ENCODE measurements at places on chromosomes 5 and 9.
A peak's percentile ranks its signal among the peaks of the same experiment; 100 is the strongest.

GRCh38 chr9:92612816-92613215, 57.1 kb downstream of the IPPK start:
- no peaks in the 10 kb centered on the region for H3K27me3 ChIP-seq
- no peak for DNase-seq
- peaks cover 37% of the 10 kb centered on the region for H3K36me3 ChIP-seq
- no peak overlapping the region for H3K27ac ChIP-seq

GRCh38 chr5:156920042-156920860, 42.8 kb downstream of the TIMD4 start:
- H3K4me3 ChIP-seq = peak overlapping the region; percentile 64
- H3K27ac ChIP-seq = peak overlapping the region; percentile 89
- DNase-seq = peak; percentile 39
- no peaks in the 10 kb centered on the region for H3K27me3 ChIP-seq
- H3K4me1 ChIP-seq = peaks cover 57% of the 10 kb centered on the region

DNA sequence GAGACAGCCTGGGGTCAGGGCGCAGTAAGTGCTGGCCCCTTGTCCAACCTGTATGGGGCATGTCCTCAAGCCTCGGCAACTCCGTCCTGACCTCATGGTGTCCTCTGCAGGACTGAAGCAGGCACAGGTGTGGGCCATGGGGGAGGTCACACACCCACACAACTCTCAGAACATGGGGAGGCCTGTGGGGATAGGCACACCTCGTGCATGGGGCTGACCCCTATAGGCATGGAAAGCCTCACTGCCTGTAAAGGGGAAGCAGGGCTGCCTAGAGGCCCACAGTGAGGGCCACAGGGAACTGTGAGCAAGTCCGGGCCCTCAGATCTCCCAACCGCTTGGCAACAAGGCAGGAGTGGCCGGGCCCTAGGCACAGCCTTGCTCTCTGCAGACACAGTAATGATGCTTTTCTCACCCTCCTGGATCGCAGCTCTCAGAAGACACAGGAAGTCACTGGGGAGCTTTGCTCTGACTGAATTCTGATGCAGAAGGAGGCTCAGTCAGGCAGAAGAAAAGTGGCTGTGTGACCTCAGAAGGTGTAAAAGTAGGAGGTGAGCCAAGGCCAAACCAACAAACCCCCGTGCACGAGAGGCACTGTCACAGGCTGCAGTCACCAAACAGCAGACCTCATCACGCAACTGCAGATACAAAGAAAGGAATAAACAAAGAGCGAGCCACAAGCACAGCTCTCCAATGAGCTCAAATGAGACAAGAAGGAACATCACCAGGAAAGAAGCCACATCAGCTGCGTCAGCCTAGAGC, 5.4 kb downstream of the IPPK start:
- peaks cover 29% of the 10 kb centered on the region for H3K36me3 ChIP-seq
- DNase-seq = no peak
- H3K27ac ChIP-seq = peak overlapping the region; percentile 75
- H3K27me3 ChIP-seq = no peaks in the 10 kb centered on the region
- peaks cover 36% of the 10 kb centered on the region for H3K4me1 ChIP-seq

DNA sequence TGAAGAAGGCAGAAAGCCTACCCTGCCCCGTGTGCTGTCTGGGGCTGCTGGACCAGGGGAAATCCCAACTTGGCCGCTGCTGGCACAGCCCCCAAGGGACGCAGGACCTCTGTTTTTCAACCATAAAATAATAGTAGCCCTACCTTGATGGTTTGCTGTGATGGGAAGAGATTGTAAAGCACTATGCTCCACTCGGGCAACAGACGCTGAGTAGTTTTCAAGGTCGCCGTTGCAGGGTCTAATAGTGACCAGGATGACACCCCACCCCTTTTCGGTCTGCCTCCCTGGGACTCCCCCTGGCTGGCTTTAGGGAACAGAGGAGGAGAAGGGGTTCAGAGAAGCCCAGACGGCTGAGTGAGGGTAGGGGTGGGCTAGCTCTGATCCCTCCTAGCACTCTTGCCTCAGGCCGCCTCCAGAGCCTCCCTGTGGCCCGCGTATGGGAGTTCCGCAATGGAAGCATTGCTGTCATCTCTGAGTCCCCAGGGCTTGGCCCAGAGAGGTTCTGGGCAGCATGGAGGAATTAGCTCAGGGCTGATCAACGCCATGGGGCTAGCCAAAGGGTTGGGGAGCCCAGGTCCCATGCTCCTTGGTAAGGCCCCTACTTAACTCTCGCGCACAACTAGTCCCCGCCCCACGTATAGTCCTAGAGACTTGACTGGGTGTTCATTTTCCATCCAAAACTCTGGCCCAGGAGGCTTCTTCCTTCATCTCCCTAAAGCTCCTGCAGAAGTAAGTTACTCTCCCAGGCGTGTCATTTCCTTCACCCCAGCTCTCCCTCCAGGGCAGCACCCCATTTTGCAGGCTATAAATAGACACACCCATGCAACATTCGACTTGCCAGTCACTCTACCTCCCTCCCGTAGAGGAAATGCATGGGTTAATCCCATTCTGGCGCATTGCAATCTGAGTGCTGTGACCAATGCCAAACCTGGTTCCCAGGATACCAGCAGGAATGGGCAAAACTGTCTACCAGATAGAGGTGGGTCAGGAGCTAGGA, 1.1 kb upstream of the IRF1 start:
- H3K27me3 ChIP-seq = no peaks in the 10 kb centered on the region
- H3K27ac ChIP-seq = peak overlapping the region; percentile 74
- peaks cover 34% of the 10 kb centered on the region for H3K36me3 ChIP-seq
- DNase-seq = peak; percentile 26
- H3K4me1 ChIP-seq = peaks cover 65% of the 10 kb centered on the region

DNA sequence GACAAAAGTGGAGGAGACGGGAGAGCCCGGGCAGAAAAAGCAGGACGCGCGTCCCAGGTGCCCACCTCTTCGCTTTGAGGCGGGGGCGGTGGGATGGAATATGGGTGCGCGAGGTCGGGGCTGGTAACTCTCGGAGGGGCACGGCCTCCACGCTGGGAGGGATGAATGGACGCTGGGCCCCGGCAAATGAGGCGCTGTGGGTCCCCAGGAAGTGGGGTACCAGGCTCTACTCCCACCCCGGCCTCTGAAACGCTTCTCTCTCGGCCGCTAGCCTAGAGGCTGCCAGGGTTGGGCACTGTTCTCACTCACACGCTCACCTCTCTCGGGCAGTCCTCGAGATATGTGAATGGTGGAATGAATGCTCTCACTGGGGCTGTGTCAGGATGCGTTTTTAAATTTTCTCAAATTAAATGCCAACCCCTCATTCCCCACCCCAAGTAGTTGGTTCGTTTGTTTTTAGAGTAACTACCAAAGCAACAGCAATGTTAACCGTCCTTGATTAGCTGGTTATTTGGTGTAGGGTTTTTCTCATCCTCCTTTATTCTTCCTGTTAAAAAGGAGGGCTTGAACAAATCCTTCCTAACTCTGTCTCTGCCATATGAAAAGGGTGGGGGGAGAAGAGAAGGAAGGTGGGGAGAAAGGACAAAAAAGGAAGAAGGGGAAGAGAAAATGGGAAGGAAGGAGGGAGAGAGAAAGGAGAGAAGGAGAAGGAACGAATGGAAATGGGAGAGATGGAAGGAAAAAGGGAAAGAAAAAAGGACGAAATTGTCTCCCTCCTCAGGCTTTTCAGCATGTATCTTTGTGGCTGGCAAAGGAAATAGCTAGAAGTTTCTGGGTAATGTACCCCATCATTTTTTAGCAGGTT, 1.3 kb upstream of the EBF1 start:
- DNase-seq = no peak
- H3K36me3 ChIP-seq = peaks cover 4% of the 10 kb centered on the region
- H3K27me3 ChIP-seq = peaks cover 90% of the 10 kb centered on the region

- H3K36me3 ChIP-seq = peaks cover 31% of the 10 kb centered on the region
- H3K27ac ChIP-seq = peak overlapping the region; percentile 95
- no peaks in the 10 kb centered on the region for H3K27me3 ChIP-seq
- H3K4me1 ChIP-seq = peaks cover 64% of the 10 kb centered on the region
- H3K4me3 ChIP-seq = peak overlapping the region; percentile 88
Measured at GRCh38 chr9:92966518-92966800, 19.1 kb downstream of the FGD3 start.

GRCh38 chr5:5883146-5883545, 460.7 kb downstream of the ICE1 start:
- no peaks in the 10 kb centered on the region for H3K36me3 ChIP-seq
- H3K4me1 ChIP-seq = no peaks in the 10 kb centered on the region
- DNase-seq = no peak
- H3K27me3 ChIP-seq = no peaks in the 10 kb centered on the region

DNA sequence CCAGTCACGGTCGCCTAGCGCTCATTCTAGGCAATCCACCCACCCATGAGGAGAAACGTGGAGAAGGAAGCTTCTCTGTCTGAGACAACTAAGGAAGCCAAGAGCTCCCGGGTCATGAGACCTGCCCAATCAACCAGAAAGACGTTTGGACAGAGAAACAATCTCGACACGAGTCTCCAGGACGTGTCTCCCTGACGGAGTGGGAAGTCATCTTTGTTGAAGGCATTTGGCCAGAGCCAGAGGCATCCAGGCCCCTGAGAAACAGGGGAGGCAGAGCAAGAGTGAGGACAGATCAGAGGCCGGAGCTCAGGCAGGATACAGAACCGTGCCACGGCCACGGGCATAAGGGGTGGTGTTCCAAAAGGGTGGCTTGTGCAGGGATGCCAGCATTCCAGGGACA, 479.0 kb downstream of the SPATA31A7 start:
- H3K4me1 ChIP-seq = no peaks in the 10 kb centered on the region
- H3K36me3 ChIP-seq = peaks cover 7% of the 10 kb centered on the region
- H3K27me3 ChIP-seq = no peaks in the 10 kb centered on the region
- DNase-seq = no peak
- H3K4me3 ChIP-seq = no peak overlapping the region
- H3K27ac ChIP-seq = no peak overlapping the region

DNA sequence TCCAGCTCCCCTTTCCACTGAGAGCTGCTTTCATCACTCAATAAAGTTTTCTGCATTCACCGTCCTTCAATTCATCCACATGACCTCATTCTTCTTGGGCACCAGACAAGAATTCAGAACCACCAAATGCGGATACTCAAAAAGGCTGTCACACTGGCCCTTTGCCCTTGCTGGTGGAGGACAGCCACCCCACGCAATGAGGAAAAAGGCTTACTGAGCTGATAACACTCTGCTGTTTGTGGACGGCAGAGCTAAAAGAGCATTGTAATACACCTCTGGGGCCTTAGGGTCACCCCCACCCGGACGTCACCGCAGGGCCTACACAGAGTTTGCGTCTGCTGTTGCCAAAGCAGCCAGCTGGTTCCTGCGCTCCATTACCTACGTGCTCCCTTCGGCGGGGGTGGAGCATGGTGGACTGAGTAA, 51.2 kb upstream of the ZNF608 start:
- H3K4me3 ChIP-seq = no peak overlapping the region
- H3K36me3 ChIP-seq = no peaks in the 10 kb centered on the region
- H3K27ac ChIP-seq = no peak overlapping the region
- no peaks in the 10 kb centered on the region for H3K4me1 ChIP-seq
- H3K27me3 ChIP-seq = no peaks in the 10 kb centered on the region

DNA sequence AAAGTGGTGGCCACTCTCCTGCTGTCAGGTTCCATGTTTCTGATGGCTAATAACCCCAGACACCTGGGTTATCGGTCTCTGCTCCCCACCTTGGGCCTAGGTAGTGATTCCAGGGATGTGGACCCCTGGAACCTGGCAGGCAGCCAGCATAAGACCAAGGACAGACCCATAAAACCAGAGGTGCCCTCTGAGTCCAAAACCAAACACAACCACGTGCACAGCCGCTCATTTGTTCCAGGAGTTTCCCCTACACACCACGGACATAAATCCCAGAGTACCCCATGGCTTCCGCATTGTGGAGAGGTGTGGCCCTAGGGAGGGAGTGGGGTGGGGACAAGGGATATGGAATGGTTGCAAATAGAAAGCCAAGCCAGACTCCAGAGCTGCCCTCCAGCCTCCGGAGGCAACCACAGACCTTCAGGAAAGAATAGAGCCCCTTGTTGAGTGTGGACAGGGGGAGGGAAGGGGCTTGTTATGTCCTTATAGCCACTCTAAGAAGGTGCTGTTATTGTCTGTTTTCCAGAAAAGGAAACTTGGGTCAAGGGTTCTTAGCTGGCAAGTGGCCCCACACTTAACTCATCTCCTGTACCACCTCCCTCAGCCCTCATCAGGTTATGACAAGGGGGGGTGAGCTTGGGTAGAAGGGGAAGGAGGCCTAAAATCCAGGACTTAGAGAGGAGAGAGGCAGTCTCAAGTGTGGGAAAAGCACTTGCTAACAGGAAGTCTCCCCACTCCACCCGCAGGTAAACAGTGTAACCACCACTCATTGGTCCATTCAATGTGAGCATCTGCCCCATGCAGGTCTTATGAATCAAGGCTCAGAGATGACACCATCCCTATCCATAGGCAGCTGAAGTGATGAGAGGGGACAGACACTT, 23.6 kb upstream of the CYSTM1 start:
- H3K27ac ChIP-seq = no peak overlapping the region
- no peaks in the 10 kb centered on the region for H3K4me1 ChIP-seq
- no peak for DNase-seq
- H3K4me3 ChIP-seq = no peak overlapping the region
- no peaks in the 10 kb centered on the region for H3K36me3 ChIP-seq
- peaks cover 23% of the 10 kb centered on the region for H3K27me3 ChIP-seq

- no peak overlapping the region for H3K4me3 ChIP-seq
- H3K27ac ChIP-seq = no peak overlapping the region
- H3K4me1 ChIP-seq = peaks cover 9% of the 10 kb centered on the region
- no peaks in the 10 kb centered on the region for H3K36me3 ChIP-seq
- peaks cover 16% of the 10 kb centered on the region for H3K27me3 ChIP-seq
Measured at GRCh38 chr5:6788439-6788838, 75.2 kb downstream of the TENT4A start.

DNA sequence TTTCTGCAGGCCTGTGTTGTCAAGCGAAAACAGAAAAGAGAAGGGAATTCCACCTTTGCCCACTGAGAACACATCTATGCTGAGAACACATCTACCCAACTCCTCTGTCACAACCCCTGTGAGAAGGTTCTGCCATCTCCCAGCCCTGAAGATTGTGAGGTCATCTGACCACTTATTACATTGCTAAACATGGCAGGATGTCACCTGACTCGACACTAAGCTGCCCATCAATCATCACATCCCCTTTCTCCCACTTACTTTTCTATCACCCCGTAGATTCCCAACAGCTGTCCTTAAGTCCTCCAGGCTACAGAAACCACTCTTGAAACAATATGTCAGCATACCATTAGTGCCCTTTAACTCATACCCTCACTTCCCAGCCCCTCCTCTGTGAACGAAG, 64.2 kb upstream of the PRSS3 start:
- H3K4me3 ChIP-seq = no peak overlapping the region
- no peaks in the 10 kb centered on the region for H3K36me3 ChIP-seq
- peaks cover 14% of the 10 kb centered on the region for H3K27me3 ChIP-seq
- H3K27ac ChIP-seq = no peak overlapping the region
- DNase-seq = no peak

- no peak for DNase-seq
- H3K4me3 ChIP-seq = no peak overlapping the region
- H3K27ac ChIP-seq = no peak overlapping the region
- H3K4me1 ChIP-seq = no peaks in the 10 kb centered on the region
- H3K27me3 ChIP-seq = no peaks in the 10 kb centered on the region
Measured at GRCh38 chr5:59863777-59864176, 29.7 kb downstream of the PDE4D start.

Data from activated T-helper 2 cell treated with anti-CD3 and anti-CD28 coated beads, Interferon-gamma antibody, Interleukin-2, Interleukin-4, amounts not matched to agents 10 μg/mL and 5 μg/mL and 100 μg/mL, durations not matched to agents 14 hours and 24 hours and 36 hours (primary cell).